Immature natural killer cell (primary cell): ENCODE measurements at places on chromosomes 6 and 20.

- H3K27me3 ChIP-seq, result no peaks in the 10 kb centered on the region
- H3K4me3 ChIP-seq, result no peak overlapping the region
- no peaks in the 10 kb centered on the region for H3K4me1 ChIP-seq
- no peak for DNase-seq
- no peaks in the 10 kb centered on the region for H3K36me3 ChIP-seq
Measured at GRCh38 chr6:85360794-85361642, 88.9 kb upstream of the NT5E start.

DNA sequence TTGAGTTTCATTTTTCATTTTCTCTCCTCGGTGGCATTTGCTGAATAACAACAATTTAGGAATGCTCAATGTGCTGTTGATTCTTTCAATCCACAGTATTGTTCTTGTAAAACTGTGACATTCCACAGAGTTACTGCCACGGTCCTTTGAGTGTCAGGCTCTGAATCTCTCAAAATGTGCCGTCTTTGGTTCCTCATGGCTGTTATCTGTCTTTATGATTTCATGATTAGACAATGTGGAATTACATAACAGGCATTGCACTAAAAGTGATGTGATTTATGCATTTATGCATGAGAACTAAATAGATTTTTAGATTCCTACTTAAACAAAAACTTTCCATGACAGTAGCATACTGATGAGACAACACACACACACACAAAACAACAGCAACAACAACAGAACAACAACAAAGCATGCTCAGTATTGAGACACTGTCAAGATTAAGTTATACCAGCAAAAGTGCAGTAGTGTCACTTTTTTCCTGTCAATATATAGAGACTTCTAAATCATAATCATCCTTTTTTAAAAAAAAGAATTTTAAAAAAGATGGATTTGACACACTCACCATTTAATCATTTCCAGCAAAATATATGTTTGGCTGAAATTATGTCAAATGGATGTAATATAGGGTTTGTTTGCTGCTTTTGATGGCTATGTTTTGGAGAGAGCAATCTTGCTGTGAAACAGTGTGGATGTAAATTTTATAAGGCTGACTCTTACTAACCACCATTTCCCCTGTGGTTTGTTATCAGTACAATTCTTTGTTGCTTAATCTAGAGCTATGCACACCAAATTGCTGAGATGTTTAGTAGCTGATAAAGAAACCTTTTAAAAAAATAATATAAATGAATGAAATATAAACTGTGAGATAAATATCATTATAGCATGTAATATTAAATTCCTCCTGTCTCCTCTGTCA is 88.1 kb downstream of the SNAP25 start:
- peaks cover 1% of the 10 kb centered on the region for H3K27me3 ChIP-seq
- no peak overlapping the region for H3K27ac ChIP-seq
- peaks cover 47% of the 10 kb centered on the region for H3K4me1 ChIP-seq
- H3K36me3 ChIP-seq, result peaks cover 4% of the 10 kb centered on the region
- peak; percentile 39 for DNase-seq
- H3K4me3 ChIP-seq, result peak overlapping the region; percentile 62

- no peak overlapping the region for H3K27ac ChIP-seq
- H3K36me3 ChIP-seq, result no peaks in the 10 kb centered on the region
- H3K4me1 ChIP-seq, result no peaks in the 10 kb centered on the region
- no peak for DNase-seq
- peaks cover 4% of the 10 kb centered on the region for H3K27me3 ChIP-seq
Measured at GRCh38 chr6:119539066-119539746, 189.6 kb upstream of the MAN1A1 start.

GRCh38 chr6:35629876-35630378 is 58.8 kb downstream of the FKBP5 start:
- peaks cover 5% of the 10 kb centered on the region for H3K36me3 ChIP-seq
- H3K27ac ChIP-seq, result peak overlapping the region; percentile 55
- peaks cover under 1% of the 10 kb centered on the region for H3K4me1 ChIP-seq
- no peaks in the 10 kb centered on the region for H3K27me3 ChIP-seq
- H3K4me3 ChIP-seq, result no peak overlapping the region

DNA sequence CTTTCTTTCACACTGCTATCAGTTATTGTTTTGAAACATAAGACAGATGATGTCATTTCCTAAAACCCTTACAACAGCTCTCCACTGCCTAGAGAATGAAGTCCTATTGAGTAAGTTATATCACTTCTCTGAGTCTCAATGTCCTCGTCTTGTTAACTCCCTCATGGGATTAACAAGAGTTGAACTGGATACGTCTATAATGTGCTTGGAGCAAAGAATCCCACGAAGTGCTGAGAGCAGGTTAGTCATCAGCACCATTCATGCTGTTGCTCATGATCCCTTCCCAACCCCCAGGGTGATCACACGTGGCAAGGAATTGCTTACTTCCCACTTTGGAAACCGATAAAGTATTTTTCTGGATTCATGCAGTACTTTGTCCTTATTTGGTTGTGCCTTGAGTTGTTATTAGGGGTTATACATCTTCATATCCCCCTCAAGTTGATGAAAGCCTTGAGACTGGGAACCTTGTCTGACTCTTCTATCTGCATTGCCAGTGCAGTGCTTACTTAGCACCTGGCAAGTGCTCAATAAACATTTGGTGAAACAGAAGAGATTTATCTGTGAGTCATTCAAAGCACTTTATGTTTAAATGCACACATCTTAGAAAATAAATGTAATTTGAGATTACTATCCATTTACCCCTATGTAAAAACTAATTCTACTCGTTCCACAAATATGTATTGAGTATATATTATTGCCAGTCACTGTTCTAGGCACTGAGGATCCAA is 487.5 kb downstream of the EPM2A start:
- no peaks in the 10 kb centered on the region for H3K4me1 ChIP-seq
- no peaks in the 10 kb centered on the region for H3K27me3 ChIP-seq
- H3K36me3 ChIP-seq, result no peaks in the 10 kb centered on the region
- no peak for DNase-seq

- no peak for DNase-seq
- H3K4me1 ChIP-seq, result no peaks in the 10 kb centered on the region
- no peaks in the 10 kb centered on the region for H3K36me3 ChIP-seq
- H3K27me3 ChIP-seq, result peaks cover 2% of the 10 kb centered on the region
- H3K27ac ChIP-seq, result no peak overlapping the region
Measured at GRCh38 chr20:1835186-1836035, 59.8 kb upstream of the SIRPA start.

DNA sequence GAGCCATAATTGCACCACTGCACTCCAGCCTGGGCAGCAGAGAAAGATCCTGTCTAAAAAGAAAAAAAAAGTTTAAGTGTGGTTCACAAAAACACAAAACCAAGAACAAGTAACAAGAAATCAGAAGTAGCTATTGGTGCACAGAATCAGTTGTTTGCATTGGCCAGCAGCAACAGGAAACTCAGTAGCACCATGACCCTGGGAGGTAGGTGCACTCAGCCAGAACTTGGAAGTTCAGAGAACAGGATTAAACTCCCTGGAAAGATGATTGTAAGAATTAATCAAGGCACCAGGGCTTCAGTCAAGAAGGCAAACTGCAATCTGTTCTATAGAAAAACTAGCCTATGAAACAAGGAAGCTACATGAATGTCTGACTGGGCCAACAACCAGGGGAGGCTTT is 267.9 kb downstream of the COL12A1 start:
- H3K27me3 ChIP-seq, result no peaks in the 10 kb centered on the region
- no peaks in the 10 kb centered on the region for H3K4me1 ChIP-seq
- no peaks in the 10 kb centered on the region for H3K36me3 ChIP-seq
- no peak overlapping the region for H3K4me3 ChIP-seq
- DNase-seq, result no peak
- H3K27ac ChIP-seq, result no peak overlapping the region

GRCh38 chr20:43831481-43832065 is 83.1 kb upstream of the TOX2 start:
- peaks cover 9% of the 10 kb centered on the region for H3K27me3 ChIP-seq
- no peak for DNase-seq
- H3K4me1 ChIP-seq, result no peaks in the 10 kb centered on the region
- no peak overlapping the region for H3K27ac ChIP-seq
- no peak overlapping the region for H3K4me3 ChIP-seq

- H3K4me3 ChIP-seq, result no peak overlapping the region
- H3K4me1 ChIP-seq, result no peaks in the 10 kb centered on the region
- no peak for DNase-seq
- H3K36me3 ChIP-seq, result no peaks in the 10 kb centered on the region
- H3K27ac ChIP-seq, result no peak overlapping the region
Measured at GRCh38 chr6:168101590-168102314, 22.7 kb upstream of the FRMD1 start.

- no peak for DNase-seq
- no peaks in the 10 kb centered on the region for H3K36me3 ChIP-seq
- H3K27me3 ChIP-seq, result no peaks in the 10 kb centered on the region
- peaks cover 2% of the 10 kb centered on the region for H3K4me1 ChIP-seq
- H3K4me3 ChIP-seq, result no peak overlapping the region
Measured at GRCh38 chr6:26223228-26223627, 136.0 kb downstream of the HFE start.

GRCh38 chr6:11126876-11127275 is 15.4 kb upstream of the ERVFRD-1 start:
- H3K4me3 ChIP-seq, result no peak overlapping the region
- DNase-seq, result no peak
- H3K36me3 ChIP-seq, result peaks cover 12% of the 10 kb centered on the region
- no peaks in the 10 kb centered on the region for H3K27me3 ChIP-seq
- H3K4me1 ChIP-seq, result peaks cover 36% of the 10 kb centered on the region

- no peaks in the 10 kb centered on the region for H3K27me3 ChIP-seq
- no peak overlapping the region for H3K4me3 ChIP-seq
- H3K4me1 ChIP-seq, result peaks cover 58% of the 10 kb centered on the region
- H3K36me3 ChIP-seq, result no peaks in the 10 kb centered on the region
Measured at GRCh38 chr6:83873869-83874268, 14.4 kb downstream of the CYB5R4 start.

DNA sequence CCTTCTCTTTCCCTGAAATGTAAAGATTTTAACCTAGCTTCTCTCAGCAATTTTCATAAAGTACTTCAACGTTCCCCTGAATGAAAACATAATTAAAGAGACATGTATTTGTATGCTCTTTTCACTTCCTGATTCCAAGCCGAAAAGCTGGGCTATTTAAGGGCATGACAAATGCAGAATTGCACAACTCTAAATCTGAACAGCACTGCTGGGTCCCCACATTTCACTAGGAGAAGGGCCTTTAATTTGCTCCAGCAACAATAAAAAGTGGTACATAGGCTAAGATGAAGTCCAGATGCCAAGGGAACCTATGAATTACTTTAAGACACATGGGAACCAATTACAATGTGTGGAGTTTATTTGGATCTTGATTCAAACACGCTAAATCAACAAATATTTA is 42.0 kb downstream of the IRAK1BP1 start:
- H3K36me3 ChIP-seq, result peaks cover 8% of the 10 kb centered on the region
- peaks cover 2% of the 10 kb centered on the region for H3K27me3 ChIP-seq
- DNase-seq, result no peak
- H3K4me1 ChIP-seq, result peaks cover 21% of the 10 kb centered on the region
- H3K4me3 ChIP-seq, result no peak overlapping the region

DNA sequence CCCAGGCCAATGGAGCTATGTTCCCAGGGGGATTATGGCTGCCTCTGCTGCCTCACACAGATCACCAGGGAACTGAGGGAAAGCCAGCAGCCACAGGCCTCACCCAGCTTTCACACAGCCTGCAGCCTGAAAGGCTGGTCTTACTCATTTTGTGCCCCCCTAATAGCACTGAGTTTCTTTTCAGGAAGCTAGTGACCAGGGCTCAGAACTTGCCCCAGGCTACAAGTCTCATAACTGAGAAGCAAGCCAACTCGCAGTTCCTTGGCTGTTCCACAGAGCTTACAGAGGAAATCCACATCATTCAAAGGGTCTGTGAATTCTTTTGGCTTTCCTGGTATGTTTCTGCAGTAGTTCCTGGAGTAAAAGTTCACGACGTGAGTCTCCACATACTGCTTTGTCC is 524.8 kb upstream of the GJE1 start:
- no peak overlapping the region for H3K4me3 ChIP-seq
- H3K36me3 ChIP-seq, result no peaks in the 10 kb centered on the region
- no peak overlapping the region for H3K27ac ChIP-seq
- DNase-seq, result no peak
- H3K4me1 ChIP-seq, result no peaks in the 10 kb centered on the region
- H3K27me3 ChIP-seq, result no peaks in the 10 kb centered on the region

DNA sequence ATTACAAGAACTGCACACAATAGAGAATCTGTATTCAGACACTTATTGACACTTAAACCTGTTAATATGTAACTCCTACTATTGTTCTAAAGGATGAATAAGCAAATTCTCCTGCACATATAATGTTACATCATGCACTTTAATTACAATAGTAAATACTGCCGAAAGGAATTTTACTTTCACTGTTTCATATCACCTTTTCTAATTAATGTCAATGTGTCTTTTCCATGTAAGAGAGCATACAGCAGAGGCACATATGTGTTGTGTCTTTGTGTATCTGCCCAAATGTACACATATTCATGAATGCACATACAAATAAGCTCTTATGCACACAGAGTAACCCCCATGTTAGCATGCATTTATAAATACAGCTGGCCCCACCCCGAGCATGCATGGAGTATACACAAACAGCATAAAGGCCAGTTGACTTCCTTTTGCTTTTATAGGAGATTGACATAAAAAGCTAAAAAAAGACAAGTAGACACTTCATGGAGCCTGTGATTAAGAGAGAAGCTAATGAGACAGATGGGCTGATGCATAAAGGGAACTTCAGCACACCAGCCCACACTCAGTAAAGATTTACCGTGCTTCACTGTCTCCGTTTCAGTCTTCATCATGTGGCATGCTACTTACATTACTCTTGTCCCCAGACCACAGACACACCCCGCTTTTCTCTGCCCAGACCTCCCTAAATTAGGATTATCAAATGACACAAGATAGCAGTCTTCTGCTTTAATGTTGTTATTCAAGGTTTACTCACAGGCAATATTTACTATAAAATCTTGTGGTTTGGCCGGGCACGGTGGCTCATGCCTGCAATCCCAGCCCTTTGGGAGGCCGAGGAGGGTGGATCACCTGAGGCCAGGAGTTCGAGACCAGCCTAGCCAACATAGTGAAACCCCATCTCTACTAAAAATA is 184.6 kb downstream of the ATXN1 start:
- H3K4me1 ChIP-seq, result peaks cover 6% of the 10 kb centered on the region
- no peaks in the 10 kb centered on the region for H3K27me3 ChIP-seq
- no peak overlapping the region for H3K4me3 ChIP-seq
- H3K27ac ChIP-seq, result no peak overlapping the region
- DNase-seq, result no peak
- H3K36me3 ChIP-seq, result peaks cover 4% of the 10 kb centered on the region
